H7 (cell line): ENCODE measurements at places on chromosomes 16 and 17.

DNA sequence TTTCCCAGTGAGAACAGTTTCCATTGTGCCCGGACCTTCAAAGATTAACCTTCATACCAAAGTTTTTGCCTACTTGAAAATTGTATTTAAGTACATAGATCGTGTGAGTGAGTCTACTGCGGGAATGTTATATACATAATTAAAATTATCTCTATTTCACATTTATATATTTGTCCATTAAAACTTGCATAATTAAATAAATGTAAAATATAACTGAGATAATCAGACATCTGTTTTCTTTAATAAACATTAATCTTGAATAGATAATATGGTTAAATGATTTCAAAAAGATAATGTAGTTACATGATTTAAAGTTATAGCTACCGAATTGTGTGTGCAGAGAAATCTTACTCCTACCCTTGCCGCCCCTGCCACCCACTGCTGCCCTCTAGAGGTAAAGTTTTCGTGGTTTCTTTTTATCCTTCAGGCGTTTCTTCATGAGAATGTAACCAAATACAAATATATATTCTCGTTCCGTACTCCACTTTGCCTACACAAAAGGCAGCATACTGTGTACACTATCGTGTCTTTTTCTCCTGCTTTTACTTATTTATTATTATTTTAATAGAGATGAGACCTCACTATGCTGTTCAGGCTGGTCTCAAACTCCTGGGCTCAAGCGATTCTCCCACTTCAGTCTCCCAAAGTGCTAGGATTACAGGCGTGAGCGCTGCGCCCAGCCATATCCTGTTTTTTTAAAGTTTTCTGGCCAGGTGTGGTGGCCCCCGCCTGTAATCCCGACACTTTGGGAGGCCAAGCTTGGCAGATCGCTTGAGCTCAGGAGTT is 35.6 kb downstream of the RPA1 start:
- peak; percentile 78 for DNase-seq

DNA sequence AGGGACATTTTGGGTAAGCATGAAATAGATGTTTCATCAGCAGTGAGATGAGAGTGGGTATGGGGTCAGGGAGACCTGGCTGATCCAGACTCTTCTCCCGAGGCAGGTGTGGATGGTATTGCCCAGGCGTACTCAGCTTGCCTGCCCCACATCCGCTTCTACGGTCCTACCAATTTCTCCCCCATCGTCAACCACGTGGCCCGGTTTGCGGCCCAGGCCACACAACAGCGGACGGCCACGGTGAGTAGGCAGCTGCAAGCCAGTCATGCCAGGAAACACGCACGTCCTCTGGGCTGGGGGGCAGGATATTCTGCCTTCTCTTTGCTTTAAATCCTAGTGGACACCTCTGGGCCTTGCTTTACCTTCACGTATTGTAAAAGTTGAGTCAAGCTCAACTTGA is 44.7 kb downstream of the CPNE2 start:
- DNase-seq: no peak

GRCh38 chr17:81515530-81516041 is 3.0 kb upstream of the ACTG1 start:
- DNase-seq: peak; percentile 65

DNA sequence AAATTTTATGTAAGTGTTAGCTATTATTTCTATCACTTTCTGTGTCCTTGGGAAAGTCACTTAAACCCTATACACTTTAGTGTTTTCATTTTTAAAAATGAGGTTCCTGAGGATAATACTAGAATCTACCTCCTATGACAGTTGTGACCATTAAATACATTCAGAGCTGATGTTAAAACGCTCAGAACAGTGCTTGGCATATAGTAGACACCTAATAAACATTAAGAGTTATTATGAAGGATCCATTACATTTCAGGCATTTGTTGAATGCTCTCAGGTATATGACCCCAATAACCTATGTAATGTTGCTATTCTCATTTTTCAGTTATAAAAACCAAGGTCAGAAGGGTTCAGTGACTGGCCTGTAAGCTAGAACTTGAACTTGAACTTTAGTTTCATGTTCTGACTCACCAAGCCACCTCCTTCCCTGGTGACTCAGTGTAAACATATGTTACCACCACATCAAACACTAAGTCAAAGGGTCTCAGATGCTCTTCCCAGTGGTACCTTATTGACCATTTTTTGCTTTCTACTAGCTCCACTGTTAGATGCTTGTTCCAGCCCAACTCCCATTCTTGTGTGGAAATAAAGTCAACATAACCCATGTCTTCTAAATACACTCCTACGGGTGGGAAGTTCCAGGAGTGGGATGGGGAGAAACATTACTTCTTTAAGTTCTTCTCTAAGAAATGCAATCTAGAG is 47.6 kb downstream of the HSD17B2 start:
- no peak for DNase-seq

- DNase-seq: no peak
Observed at GRCh38 chr17:31778523-31778922, 80.5 kb downstream of the COPRS start.

- no peak for DNase-seq
Observed at GRCh38 chr16:49473131-49473530, 99.5 kb downstream of the C16orf78 start.

GRCh38 chr17:30132615-30133014 is 16.0 kb downstream of the NSRP1 start:
- no peak for DNase-seq

DNA sequence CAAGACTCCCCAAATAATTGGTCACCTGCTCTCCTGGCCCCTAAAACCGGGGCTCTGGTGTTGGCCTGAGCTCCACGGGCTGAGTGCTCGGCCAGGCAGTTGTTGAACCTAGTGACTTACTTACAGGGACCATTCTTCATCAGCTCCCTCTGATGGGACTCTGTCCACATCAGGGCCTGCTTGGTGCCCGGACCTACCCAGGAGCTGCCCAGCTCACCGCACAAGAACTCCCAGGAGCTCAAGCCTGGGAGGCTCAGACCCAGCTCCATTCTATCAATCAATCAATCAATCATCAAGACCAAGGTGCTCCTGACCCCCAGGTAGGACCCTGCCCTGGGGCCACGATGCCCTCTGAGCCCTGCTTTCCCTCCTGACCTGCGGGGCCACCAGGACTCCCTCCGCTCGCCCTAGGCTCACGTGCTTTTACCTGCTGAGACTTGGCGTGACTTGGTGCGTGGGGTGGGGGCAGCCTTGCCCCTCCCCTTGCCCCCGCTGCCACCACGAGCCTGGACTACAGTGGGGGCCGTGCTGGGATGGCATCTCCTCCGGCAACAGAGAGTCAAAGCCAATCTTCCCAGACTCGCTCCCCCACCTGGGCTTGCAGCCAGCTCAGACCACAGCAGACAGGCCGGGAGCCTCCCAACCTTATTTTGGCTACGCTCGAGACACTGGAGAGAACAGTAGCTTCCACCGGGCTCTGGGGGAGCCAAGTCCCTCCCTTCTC is 15.7 kb downstream of the IL34 start:
- peak; percentile 66 for DNase-seq

DNA sequence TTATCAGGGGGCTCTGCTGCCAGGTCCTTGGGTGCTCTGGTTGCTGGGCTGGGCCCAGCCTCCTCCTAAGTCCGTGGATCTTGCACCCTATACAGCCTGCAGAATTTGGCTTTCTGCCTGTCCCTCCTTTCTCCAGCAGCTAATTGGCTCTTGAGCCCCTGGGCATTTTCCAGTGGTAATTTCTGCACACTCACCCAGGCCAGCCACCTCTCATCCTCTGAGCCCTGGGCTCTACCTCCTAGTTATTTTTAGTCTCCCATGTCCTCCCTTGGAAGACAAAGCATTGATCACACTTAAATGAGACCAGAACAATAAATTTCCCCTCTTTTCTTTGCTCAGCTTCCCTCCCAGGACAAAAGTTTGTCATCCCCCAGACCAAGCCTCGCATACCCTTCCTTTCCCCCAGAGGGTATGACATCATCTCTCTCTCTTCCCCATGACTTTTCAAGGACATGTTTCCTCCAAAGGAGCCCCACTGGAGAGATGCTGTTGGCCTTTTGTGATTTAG is 38.1 kb downstream of the C17orf75 start:
- DNase-seq: no peak
